ENCODE measurements at places on chromosomes 13 and 19.

GRCh38 chr13:99311137-99311536 lies 3.9 kb upstream of the GPR183 start:
- DNase-seq = peak; percentile 62

DNA sequence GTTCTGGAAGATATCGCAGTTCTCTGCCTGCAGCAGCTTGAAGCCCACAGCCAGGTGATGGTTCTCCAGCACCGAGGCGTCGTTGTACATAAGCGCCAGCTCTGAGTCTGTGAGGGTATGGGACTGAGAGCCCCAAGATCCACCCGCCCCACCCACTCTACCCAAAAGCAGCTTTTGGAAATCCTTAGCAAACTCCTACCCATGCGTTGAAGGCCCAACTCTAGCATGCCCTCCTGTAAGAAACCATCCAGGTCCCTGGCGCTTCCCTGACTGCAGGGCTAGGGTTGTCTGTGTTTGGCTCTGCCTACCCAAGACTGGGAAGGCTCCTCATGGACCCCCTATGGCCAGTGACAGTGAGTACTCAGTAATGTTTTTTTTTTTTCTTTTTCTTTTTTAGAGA lies 9.4 kb downstream of the PDE4C start:
- DNase-seq = no peak

GRCh38 chr13:98291658-98292057 lies 114.6 kb upstream of the RNF113B start:
- no peak for DNase-seq

- DNase-seq = peak; percentile 89
Measured at GRCh38 chr19:4327252-4327876, 11.3 kb downstream of the STAP2 start.

GRCh38 chr19:51525651-51526050 lies 5.8 kb downstream of the SIGLEC6 start:
- DNase-seq = no peak

DNA sequence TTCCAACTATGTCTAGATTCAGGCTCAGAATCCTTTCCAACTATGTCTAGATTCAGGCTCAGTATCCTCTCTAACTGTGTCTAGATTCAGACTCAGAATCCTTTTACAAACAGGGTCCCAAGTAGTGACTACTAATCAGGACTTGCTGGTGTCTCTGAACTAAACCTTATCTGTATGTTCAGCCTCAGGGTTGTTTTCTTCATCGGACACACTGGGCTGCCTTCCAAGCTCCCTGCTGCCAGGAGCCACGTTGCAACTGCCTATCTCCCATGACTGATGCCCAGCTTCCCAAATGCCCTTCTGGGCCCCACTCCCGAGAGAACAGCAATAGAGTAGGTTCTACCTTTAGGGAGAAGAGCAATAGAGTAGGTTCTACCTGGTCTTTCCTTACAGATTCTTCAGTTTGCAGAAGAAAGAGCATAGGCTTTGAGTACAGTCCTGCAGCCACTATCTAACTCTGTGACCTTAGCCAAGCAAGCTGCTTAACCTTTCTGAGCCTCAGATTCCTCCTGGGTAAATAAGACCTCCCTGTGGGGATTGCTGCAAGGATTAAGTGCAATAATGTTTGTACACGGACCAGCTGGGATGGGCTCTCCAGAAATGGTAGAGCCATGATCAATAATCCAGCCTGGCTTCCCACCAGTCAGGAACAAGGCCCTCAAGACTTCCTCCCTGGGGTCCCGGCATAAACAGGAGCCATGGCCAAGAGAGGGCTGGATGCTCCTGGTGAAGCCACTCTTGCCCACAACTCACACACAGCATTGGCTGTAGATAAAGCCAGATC lies 61.5 kb downstream of the ZIC5 start:
- no peak for DNase-seq

GRCh38 chr13:41823476-41823875 lies 137.4 kb downstream of the VWA8 start:
- DNase-seq = no peak
